ENCODE measurements at places on chromosomes 5 and 9.

DNA sequence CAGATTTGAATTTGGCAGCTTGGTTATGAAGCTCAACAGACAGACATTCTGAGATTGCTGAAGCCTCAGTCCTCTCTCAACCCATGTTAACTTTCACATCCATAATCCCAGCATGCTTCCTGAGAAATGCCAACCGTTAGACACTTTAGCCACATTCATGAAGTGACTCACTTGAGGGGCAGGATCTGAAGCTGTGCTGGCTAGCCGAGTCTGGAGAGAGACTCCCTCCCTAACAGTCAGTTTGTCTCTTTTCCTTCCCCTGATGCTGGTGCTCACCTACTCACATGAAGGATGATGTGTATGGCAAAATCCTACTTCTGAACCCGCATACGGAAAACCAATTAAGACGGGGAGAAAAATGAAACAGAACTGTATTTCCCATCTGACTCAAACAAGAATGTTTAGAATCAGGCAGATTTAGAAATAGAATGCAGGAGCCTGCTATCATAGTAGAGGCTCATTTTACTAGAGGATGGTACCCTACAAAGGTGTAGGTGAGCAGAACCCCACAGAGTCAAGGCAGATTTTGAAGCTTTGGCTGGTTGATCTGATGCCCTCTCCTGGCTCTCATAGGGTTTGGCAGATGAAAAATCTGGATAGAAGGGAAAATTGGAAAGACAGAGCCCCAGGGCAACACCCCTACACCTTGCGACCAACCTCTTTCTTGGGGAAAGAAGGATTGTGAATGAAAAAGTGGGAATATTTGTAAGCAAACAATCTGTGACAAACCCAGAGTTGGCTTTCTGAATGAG is 150.9 kb upstream of the LHFPL2 start:
- no peak for DNase-seq

DNA sequence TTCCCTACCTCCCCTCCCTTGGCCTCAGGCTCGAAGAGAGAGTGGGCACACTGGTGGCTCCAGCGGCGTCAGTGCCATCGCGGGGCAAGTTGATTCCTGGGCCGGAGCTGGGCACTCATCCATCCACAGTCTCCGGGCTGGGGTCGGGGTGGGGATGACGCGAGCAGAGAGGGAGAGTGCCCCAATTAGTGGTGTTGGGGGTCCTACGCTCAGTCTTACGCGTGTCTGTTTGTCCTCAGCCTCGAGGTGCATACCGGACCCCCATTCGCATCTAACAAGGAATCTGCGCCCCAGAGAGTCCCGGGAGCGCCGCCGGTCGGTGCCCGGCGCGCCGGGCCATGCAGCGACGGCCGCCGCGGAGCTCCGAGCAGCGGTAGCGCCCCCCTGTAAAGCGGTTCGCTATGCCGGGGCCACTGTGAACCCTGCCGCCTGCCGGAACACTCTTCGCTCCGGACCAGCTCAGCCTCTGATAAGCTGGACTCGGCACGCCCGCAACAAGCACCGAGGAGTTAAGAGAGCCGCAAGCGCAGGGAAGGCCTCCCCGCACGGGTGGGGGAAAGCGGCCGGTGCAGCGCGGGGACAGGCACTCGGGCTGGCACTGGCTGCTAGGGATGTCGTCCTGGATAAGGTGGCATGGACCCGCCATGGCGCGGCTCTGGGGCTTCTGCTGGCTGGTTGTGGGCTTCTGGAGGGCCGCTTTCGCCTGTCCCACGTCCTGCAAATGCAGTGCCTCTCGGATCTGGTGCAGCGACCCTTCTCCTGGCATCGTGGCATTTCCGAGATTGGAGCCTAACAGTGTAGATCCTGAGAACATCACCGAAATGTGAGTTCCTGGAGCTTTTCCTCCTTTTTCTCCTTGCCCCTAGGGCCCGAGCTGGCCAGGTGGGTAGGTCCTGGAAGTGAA is 861 bp downstream of the NTRK2 start:
- DNase-seq, result no peak

DNA sequence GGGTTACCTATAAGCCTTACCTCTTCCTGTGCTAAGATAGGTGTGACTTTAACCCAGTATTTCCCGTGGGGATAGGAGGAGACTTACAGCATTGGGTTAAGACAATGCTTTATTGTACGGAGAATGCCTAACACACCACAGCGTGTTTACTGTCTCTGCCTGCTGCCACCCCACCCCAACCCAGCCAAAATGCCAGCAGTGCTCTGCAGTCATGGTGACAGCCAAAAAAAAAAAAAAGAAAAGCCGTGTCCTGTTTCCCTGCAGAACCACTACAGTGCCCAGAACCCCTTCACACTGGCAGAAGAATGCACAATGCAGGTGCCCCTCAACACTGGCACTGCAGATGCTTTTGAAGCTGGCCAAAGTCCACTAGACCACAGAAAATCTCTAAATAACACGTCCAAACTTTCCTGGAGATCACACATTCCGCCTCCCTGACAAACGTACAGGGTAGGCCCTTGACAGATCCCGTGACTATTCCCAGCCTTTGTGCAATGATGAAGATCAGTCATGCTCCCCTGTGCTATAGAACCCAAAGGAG is 102.2 kb downstream of the SERINC5 start:
- DNase-seq, result no peak

GRCh38 chr5:103918668-103919367 is 356.2 kb upstream of the NUDT12 start:
- no peak for DNase-seq

GRCh38 chr9:21993007-21993406 is 1.2 kb downstream of the CDKN2A start:
- DNase-seq, result no peak

- peak; percentile 5 for DNase-seq
Measured at GRCh38 chr5:174724484-174725260, at the start of gene MSX2. Gene MSX2 (plus strand): TSS chr5:174724582. CDS start chr5:174724660, 78 bp downstream.

GRCh38 chr9:112422417-112423148 is 42.7 kb downstream of the HSDL2 start:
- no peak for DNase-seq

- no peak for DNase-seq
Measured at GRCh38 chr9:121107029-121107428, 32.3 kb downstream of the CNTRL start.

DNA sequence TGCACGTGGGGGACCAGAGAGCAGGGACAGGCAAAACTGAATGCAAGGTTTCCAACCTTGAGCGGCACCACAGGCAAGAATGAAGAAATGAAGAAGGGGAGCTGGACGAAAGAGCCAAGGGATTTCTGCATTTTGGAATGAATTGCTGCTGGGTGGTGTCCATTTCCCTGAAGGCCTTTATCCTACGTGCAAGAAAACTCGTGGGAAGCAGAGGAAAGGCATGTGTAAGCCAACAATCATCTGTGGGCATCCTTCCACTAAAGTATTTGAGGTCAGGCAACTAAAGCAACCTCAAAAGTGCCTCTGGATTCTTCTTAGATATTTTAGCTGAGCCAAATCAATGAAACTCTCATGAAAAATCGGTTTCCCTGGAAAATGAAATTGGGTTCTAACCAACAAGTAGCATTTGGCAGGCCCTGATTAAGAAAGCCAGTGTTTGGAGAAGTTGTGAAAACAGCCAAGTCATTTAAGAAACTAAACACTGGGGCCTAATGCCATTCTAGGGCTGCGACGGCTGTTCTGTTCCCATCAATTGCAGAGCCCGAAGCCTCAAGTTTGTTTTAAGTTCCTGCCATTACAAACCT is 4.7 kb upstream of the TGFBI start:
- no peak for DNase-seq

- no peak for DNase-seq
Measured at GRCh38 chr5:149598966-149599365, 17.7 kb downstream of the ARHGEF37 start.

DNA sequence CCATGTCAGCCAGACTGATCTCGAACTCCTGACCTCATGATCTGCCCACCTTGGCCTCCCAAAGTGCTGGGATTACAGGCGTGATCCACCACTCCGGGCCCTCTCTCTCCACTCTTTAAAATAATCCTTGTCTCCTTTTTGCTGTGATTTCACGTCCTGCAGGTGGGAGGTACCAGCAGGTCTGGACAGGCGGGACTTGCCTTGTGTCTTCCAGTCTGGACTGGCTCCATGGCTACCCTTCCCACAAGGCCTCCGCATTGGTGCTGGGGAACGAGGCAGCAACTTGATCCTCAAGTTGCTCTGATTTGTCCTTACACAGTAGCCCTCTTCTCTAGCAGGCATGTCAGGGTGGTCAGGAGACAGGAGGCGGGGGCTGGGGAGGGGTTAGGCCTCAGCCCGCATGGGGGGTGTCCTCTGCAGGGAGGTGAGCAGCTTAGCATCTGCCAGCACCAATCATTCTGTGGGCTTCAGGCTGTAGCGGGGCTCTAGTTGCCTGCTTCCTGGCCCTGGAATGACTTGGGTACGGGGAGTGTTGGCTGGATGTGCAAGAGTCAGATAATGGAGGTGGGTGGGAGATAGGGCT is 54.3 kb downstream of the TENT4A start:
- no peak for DNase-seq

DNA sequence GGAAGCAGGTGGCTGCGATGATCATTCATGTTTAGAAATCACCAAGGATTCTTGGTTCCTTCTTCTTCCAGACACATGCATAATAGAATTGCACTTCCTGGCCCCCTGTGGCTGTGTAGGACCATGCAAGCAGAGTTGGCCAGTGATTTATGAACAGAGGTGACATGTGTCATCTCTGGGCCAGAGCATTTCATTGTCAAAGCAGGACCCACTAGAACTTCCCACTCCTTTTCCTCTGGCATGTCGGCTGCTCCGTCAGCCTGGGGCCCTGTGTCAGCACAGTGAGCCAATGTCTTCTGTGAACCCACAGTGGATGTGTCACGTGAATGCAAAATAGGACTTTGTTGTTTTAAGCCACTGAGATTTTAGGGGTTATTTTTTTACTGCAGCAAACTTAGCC is 59.2 kb downstream of the HSD17B3 start:
- no peak for DNase-seq

GRCh38 chr5:439636-440035 is 3.3 kb upstream of the EXOC3 start:
- no peak for DNase-seq

GRCh38 chr5:53739111-53739510 is 178.7 kb downstream of the NDUFS4 start:
- DNase-seq, result no peak

DNA sequence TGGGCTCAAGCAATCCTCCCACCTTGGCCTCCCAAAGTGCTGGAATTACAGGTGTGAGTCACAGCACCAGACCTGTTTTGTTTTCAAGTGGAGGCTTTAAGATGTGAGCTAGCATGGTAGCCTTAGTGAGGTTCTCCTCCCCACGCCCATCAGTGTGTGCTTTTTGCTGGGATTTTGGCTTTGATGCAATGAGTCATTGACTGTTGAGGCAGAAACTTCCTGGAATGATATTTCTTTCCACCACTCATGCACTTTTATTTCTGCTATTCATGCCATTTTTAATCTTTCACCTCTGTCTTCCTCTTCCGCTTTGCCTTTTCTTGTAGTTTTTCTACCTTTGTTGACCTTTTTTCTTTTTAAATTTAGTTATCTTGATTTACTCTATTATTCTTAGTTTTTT is 4.2 kb upstream of the NFIL3 start:
- DNase-seq, result no peak

Measured in T follicular helper cell (primary cell).